ENCODE measurements at places on chromosomes 16 and 17. TPM values are rescaled to one million over a fixed set of nuclear protein-coding genes. Genes with fewer than 3 reads are reported as not detected.

- no peaks in the 10 kb centered on the region for H3K27me3 ChIP-seq
- H3K27ac ChIP-seq, result no peak overlapping the region
- H3K4me3 ChIP-seq, result no peak overlapping the region
- no peaks in the 10 kb centered on the region for H3K36me3 ChIP-seq
- no peaks in the 10 kb centered on the region for H3K4me1 ChIP-seq
- DNase-seq, result no peak
Observed at GRCh38 chr16:52953215-52953614, 99.5 kb downstream of the CHD9NB start.

GRCh38 chr16:4393240-4393600 is 21.6 kb downstream of the VASN start:
- peak; percentile 82 for DNase-seq
- peak overlapping the region; percentile 79 for H3K27ac ChIP-seq
- no peaks in the 10 kb centered on the region for H3K27me3 ChIP-seq
- peak overlapping the region; percentile 18 for H3K4me3 ChIP-seq

METRNL gene
- total RNA-seq, result 305 TPM

GRCh38 chr16:67807148-67807682 is 526 bp downstream of the TSNAXIP1 start:
- DNase-seq, result no peak
- peaks cover 7% of the 10 kb centered on the region for H3K4me1 ChIP-seq
- peak overlapping the region; percentile 93 for H3K4me3 ChIP-seq

DNA sequence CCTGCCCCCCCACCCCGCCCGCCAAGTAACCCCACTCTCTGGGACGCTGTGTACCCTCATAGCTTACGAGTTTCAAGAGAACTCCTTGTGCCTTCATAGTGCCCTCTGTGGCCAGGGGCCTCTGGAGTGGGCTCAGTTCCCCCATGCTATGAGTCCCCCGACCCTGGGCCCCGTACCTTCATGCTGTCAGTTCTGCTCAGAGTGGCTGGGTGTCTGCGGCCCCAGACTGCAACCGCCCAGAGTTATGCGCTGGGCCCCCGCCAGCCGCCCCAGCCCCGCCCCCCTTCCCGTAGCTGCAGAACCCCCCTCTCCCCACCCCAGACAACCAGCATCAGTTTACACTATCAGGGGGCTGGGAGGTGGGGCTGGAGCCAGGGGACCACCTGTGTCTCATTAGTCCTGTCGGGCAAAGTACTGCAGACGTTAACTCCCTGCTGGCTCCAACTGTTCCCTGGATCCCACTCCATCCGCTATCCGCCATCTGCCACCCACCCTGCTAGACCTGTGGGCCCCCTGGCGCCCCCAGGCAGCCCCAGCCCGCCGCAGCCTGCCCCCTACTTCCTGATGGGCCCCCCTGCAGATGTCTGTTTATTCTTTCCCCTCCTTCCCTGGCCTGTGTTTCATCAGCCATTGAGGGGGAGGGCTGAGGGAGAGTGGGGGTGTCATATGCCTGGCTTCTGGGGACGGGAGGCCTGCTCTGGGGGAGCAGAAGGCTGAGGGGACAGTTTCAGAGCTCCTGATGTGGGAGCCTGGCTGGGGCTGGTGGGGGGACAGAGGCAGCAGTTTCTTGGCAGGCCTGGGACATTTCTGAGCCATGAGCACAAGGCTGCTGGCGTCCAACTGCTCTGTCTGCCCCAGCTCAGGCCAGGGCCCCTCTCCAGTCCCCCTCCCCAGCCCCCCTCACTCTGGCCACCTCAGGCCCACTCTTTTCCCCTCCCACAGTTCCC is at the start of gene MFAP4:
Gene MFAP4, minus strand, starts transcription at position 217 of the 947 bp plus-strand sequence. Its CDS starts 35 bp downstream, at position 182.
- peaks cover 4% of the 10 kb centered on the region for H3K36me3 ChIP-seq
- H3K27me3 ChIP-seq, result no peaks in the 10 kb centered on the region
- peak; percentile 93 for DNase-seq
- peak within 1 kb of the TSS; percentile 94 for H3K27ac ChIP-seq

DNA sequence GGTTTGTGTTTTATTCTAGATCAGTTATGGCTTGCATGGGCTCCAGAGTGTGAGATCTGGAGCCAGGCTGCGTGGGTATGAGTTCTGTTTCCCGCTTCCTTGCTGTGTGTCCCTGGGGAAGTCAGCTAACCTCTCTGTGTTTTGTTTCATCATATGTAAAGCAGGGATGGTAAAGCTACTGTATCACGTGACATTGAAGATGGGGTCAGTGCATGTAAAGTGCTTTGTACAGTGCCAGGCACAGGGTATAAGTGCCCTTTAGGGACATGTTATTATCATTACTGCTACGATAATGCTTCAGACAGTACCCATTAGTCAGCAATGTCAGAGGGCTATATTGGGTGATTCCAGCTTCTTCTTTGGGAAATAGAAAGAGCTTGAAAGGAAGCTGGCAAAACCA is 186.2 kb downstream of the FOXL1 start:
- H3K36me3 ChIP-seq, result no peaks in the 10 kb centered on the region
- no peak overlapping the region for H3K4me3 ChIP-seq
- DNase-seq, result no peak
- H3K27ac ChIP-seq, result no peak overlapping the region
- no peaks in the 10 kb centered on the region for H3K27me3 ChIP-seq

GRCh38 chr17:60361889-60362288 is 30.0 kb downstream of the USP32 start:
- no peaks in the 10 kb centered on the region for H3K36me3 ChIP-seq
- H3K27ac ChIP-seq, result no peak overlapping the region
- peaks cover 10% of the 10 kb centered on the region for H3K4me1 ChIP-seq
- DNase-seq, result no peak

- no peaks in the 10 kb centered on the region for H3K36me3 ChIP-seq
- peaks cover 22% of the 10 kb centered on the region for H3K4me1 ChIP-seq
- peak overlapping the region; percentile 29 for H3K4me3 ChIP-seq
- H3K27me3 ChIP-seq, result no peaks in the 10 kb centered on the region
- DNase-seq, result no peak
Observed at GRCh38 chr17:68657576-68657975, 56.4 kb upstream of the FAM20A start.

GRCh38 chr17:68387435-68388218 is 69.7 kb downstream of the WIPI1 start:
- H3K27ac ChIP-seq, result no peak overlapping the region
- DNase-seq, result no peak
- peaks cover 33% of the 10 kb centered on the region for H3K4me1 ChIP-seq
- H3K4me3 ChIP-seq, result no peak overlapping the region
- no peaks in the 10 kb centered on the region for H3K27me3 ChIP-seq
- no peaks in the 10 kb centered on the region for H3K36me3 ChIP-seq

DNA sequence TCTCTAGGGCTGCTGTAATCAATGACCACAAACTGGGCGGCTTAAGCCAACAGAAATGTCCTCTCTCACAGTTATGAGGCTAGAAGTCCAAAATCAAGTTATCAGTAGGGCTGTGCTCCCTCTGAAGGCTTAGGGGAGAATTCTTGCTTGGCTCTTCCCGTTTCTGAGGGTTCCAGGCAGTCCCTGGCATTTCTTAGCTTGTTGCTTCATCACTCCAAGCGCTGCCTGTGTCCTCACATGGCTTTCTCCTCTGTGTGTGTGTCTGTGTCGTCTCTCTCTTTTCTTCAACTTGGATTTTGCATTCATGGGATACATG is 13.7 kb upstream of the CDC42EP4 start:
- DNase-seq, result peak; percentile 90
- no peaks in the 10 kb centered on the region for H3K27me3 ChIP-seq
- H3K4me3 ChIP-seq, result no peak overlapping the region
- peak overlapping the region; percentile 60 for H3K27ac ChIP-seq
- H3K4me1 ChIP-seq, result peaks cover 26% of the 10 kb centered on the region

GRCh38 chr16:69093974-69094373 is 11.5 kb upstream of the HAS3 start:
- no peaks in the 10 kb centered on the region for H3K4me1 ChIP-seq
- no peak for DNase-seq
- H3K4me3 ChIP-seq, result no peak overlapping the region
- no peaks in the 10 kb centered on the region for H3K36me3 ChIP-seq

- H3K4me1 ChIP-seq, result no peaks in the 10 kb centered on the region
- H3K36me3 ChIP-seq, result no peaks in the 10 kb centered on the region
- H3K27me3 ChIP-seq, result peaks cover 26% of the 10 kb centered on the region
- no peak overlapping the region for H3K4me3 ChIP-seq
- H3K27ac ChIP-seq, result no peak overlapping the region
- DNase-seq, result peak; percentile 79
Observed at GRCh38 chr16:86072328-86073102, 173.6 kb downstream of the IRF8 start.

GRCh38 chr16:85462714-85463611 is 150.2 kb upstream of the GSE1 start:
- no peaks in the 10 kb centered on the region for H3K36me3 ChIP-seq
- H3K4me1 ChIP-seq, result peaks cover 33% of the 10 kb centered on the region
- no peak overlapping the region for H3K27ac ChIP-seq
- no peaks in the 10 kb centered on the region for H3K27me3 ChIP-seq
- peak overlapping the region; percentile 32 for H3K4me3 ChIP-seq

- peak overlapping the region; percentile 68 for H3K4me3 ChIP-seq
- no peaks in the 10 kb centered on the region for H3K27me3 ChIP-seq
- no peaks in the 10 kb centered on the region for H3K36me3 ChIP-seq
- H3K4me1 ChIP-seq, result peaks cover 3% of the 10 kb centered on the region
Observed at GRCh38 chr17:63445571-63445953, 544 bp downstream of the CYB561 start.

GRCh38 chr16:21301168-21301894 is 23.2 kb upstream of the CRYM start:
- DNase-seq, result peak; percentile 85
- no peaks in the 10 kb centered on the region for H3K36me3 ChIP-seq
- peak overlapping the region; percentile 90 for H3K4me3 ChIP-seq
- no peaks in the 10 kb centered on the region for H3K27me3 ChIP-seq

DNA sequence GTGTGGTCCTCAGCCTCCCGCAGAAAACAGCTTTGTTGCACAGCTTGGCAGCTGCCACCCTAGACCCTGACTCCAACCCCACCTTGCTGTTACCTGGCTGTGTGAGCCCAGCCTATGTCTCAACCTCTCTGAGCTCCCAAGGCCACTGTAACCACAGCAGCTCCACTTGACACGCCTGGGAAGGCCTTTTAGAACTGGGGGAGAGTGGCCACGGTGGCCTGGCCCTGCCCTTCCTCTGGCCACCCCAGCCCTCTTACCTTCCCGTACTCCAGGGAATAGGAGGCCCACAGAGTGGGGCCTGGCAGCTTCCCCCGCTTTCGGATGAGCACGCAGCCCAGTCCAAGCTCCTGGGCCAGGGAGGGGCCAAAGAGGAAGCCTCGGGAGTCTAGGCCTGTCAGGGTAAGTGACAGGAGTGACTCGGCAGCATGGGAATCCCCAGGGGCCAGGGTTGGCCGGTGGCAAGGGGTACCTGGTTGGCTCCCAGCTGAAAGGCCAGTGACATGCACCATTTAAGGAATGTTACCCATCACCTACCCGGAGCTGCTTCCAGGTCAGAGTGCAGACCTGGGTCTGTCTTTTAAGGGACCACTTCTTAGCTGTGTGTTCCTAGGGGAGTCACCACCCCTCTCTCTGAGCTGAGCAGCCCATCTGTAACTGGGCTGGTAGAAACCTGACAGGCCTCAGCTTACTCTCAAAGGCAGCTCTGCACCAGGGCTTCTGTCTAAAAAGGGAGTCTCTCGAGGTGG is 1.4 kb downstream of the APRT start:
- peaks cover 13% of the 10 kb centered on the region for H3K4me1 ChIP-seq
- peak overlapping the region; percentile 83 for H3K27ac ChIP-seq
- no peaks in the 10 kb centered on the region for H3K27me3 ChIP-seq
- DNase-seq, result peak; percentile 45

- no peaks in the 10 kb centered on the region for H3K4me1 ChIP-seq
- H3K36me3 ChIP-seq, result no peaks in the 10 kb centered on the region
- peaks cover 62% of the 10 kb centered on the region for H3K27me3 ChIP-seq
- H3K4me3 ChIP-seq, result no peak overlapping the region
Observed at GRCh38 chr17:77734371-77735080, 224.0 kb upstream of the TNRC6C start.

CD300H gene
- not detected for total RNA-seq

PRAC1 gene
- total RNA-seq, result not detected

KRT36 gene
- total RNA-seq, result not detected

GRCh38 chr16:17512636-17513220 is 42.0 kb upstream of the XYLT1 start:
- H3K36me3 ChIP-seq, result no peaks in the 10 kb centered on the region
- H3K4me3 ChIP-seq, result no peak overlapping the region
- H3K27me3 ChIP-seq, result no peaks in the 10 kb centered on the region
- DNase-seq, result peak; percentile 73
- H3K27ac ChIP-seq, result peak overlapping the region; percentile 52

CYBC1 gene
- total RNA-seq, result 93.6 TPM

GRCh38 chr17:48589060-48589830 is 796 bp downstream of the HOXB3 start:
- no peak overlapping the region for H3K4me3 ChIP-seq
- no peak overlapping the region for H3K27ac ChIP-seq
- no peaks in the 10 kb centered on the region for H3K27me3 ChIP-seq
- H3K36me3 ChIP-seq, result no peaks in the 10 kb centered on the region

DNA sequence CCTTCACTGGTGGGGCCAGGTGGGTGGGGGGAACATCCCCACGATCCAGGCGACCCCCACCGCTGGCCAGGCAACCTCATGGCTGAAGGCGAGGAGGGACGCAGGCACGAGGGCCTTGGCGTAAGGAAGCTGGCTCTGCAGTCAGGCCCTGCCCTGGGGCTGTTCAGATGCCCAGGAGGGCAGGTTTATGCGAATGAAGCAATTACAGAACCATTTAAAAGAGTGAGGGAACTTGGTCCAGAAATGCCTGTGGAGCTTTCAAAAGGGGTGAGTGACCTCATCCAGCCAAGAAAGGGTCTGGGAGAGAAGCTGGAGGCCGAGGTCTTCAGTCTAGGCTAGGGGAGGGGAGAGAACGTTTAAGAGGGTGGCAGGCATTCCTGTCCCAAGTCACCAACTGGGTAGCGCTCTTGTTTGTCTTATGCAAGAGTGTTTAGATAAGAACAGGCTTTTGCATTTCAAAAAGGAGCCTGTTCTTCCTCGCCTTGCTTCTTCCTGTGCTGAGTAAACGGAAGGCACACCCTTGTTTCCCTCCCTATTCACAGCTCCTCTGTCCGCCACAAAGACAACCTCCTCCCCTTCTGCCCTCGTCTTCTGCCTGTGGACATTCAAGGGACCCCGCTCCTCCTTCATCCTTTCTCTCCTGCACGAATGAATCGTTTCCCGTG is 183.5 kb upstream of the SDK2 start:
- H3K4me3 ChIP-seq, result no peak overlapping the region
- no peak for DNase-seq
- H3K27ac ChIP-seq, result no peak overlapping the region
- no peaks in the 10 kb centered on the region for H3K4me1 ChIP-seq

- no peaks in the 10 kb centered on the region for H3K27me3 ChIP-seq
- 0 out of 2 replicates have a peak, but pooled peaks cover 5% of the 10 kb centered on the region for H3K36me3 ChIP-seq
Observed at GRCh38 chr16:19073344-19073743, 5.9 kb downstream of the COQ7 start.

- H3K36me3 ChIP-seq, result no peaks in the 10 kb centered on the region
- no peak overlapping the region for H3K27ac ChIP-seq
- no peaks in the 10 kb centered on the region for H3K27me3 ChIP-seq
- DNase-seq, result no peak
Observed at GRCh38 chr16:3242709-3243108, 7.8 kb upstream of the ZNF200 start.

GRCh38 chr17:63445065-63445464 is 1.0 kb downstream of the CYB561 start:
- peak; percentile 27 for DNase-seq
- no peak overlapping the region for H3K27ac ChIP-seq
- peak overlapping the region; percentile 68 for H3K4me3 ChIP-seq
- no peaks in the 10 kb centered on the region for H3K4me1 ChIP-seq
- H3K36me3 ChIP-seq, result no peaks in the 10 kb centered on the region

RNU2-1 gene
- total RNA-seq, result not detected
